Activated CD8-positive, alpha-beta T cell treated with anti-CD3 and anti-CD28 coated beads, Interleukin-2, amount 10 ng/mL, durations not matched to agents 7 days and 5 days (primary cell): ENCODE measurements at places on chromosomes 16 and 17.
A peak's percentile ranks its signal among the peaks of the same experiment; 100 is the strongest.

DNA sequence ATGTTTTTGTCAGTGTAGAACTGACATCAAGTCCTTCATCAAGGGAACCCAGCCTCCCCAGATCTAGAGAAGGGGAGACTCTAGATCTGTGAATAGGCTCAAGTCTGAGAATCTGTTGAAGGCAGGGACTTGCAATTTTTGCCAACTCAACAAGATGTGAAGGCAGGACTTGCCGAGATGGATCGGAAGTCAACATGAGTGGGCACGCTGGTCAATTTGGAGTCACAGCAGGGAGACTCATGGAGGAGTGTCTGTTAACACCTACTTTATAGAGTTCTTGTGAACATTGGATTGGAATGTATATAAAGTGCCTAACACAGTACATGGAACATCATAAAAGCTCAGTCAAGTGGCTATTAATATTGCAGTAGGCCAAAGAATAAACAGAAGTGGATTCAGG, 10.0 kb downstream of the ZNF689 start:
- no peak for DNase-seq

DNA sequence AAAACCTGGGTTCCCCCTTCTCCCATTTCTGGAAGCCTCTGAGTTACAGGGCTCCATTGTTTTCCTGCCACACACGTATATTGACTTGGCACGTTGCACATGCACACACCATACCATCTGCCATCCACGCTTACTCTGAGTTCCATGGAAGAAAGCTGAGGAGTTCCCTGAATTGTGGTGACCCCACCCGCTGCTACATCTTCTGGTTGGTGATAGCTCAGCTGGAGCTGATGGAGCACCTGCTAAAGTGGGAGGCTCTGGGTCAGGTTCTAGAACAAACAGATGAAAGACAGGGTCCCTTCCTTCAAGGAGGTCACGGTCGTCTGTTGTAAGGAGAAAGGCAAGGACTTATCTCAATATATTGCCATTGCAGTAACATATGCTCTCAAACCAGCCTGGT, 41.1 kb downstream of the TMEM11 start:
- DNase-seq = no peak

- no peak for DNase-seq
Observed at GRCh38 chr17:77217123-77217522, 76.4 kb downstream of the SEC14L1 start.

DNA sequence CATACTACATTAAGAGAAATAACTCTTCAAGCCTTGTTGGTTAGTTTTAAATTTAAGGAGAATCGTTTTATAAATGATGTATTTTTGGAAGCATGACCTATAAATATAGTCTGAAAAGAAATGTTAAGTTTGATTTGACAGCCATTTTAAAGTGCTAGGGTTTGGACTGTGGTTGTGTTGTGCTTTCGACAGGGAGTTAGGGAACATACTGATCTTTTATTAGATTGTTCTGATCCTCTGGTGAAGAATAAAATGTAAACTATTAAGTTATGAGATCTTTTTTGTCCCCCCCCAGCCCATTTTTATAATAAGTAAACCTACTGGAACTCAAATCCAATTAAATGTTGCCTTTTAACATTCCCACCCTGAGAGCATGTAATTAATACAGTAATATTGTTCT, 12.0 kb downstream of the TAF15 start:
- no peak for DNase-seq

DNA sequence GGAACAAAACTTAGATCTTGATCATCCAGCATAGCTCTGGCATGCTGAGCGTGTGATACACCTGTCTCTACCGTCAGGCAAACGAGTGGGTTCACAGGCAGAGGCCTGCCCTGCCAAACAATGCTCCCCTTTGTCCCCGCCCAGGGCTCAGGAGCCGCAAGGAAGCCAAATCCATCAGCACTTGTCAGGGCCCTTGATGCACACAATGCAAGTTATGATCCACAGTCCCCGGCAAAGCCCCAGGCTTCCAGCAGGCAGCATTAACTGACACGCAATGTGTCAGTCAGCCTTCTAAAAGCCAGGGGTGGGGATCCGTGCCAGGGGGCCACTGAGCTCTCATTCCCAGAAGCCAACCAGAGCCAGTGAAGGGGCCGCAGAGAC, 460.9 kb downstream of the SLC39A11 start:
- DNase-seq = no peak

DNA sequence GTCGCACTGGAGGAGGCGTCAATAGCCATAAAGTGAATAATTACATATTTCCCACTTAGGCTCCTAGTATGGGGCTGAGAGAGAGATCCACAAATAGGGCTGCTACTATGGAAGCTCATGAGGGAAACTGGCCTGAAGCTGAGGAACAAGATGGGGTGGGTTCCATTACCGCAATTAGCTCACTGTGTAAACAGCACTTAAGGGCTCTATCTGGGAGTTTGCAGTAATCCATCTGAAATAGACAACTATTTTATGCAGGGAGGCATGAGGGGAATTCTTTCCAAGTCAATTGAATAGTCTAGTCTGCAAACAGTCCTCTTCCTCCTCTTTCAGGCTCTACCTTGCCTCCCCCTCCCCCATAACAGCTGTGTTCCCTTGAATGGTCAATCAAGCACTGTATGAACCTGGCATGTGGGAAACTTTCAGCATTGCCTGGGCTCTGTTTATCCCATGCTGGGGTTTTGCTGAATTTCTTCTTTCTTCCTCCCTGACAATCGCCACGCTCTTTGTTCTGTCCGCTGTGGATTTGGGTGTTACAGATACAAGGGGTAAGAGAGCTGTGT, 56.1 kb upstream of the MAF start:
- no peak for DNase-seq

DNA sequence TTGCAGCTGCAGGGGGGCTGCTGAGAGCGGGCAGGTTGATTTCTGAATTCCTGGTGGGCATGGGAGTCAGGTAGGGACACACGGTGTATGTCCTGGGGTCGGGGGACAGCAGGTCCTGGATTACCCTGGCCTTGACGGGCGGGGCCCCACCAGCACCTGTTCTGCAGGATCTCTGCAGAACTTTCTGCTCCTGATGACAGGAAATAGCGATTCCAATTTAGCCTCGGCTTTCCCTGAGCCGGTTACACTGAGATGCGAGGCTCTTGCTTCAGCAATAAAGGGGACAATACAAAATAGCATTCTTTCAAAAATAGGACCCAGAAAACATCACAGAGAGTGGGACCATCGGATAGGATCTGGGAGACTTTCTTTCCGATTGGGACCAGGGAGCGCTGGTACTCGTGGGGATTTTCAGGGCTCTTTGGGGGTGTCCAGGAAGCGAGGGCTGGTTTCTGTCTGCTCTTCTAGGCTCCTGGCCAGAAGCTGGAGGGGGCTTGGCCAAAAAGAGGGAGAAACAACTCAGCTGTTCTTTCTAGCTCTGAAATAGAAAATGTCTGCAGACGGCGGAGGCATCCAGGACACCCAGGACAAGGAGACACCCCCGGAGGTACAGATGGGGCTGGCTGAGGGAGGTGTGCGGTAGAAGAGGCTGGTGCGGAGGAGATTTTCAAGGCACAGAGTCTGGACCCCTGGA, 642 bp downstream of the ZNF205 start:
- DNase-seq = no peak

DNA sequence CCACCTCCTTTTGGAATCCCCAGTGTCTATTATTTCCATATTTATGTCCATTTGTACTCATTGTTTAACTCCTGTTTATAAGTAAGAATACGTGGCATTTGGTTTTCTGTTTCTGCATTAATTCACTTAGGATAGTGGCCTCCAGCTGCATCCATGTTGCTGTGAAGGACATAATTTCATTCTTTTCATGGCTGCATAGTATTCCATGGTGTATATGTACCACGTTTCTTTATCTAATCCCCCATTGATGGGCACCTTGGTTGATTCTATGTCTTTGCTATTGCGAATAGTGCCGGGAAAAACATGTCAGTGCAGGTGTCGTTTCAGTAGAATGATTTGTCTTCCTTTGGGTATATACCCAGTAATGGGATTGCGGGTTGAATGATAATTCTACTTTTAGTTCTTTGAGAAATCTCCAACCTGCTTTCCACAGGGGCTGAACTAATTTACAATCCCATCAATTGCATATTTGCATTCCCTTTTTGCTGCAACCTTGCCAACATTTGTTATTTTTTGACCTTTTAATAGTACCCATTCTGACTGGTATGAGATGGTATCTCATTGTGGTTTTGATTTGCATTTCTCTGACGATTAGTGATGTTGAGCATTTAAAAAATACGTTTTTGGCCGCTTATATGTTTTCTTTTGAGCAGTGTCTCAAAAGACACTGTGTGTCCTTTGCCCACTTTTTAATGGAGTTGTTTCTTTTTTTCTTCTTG, 373.2 kb upstream of the TNRC6C start:
- no peak for DNase-seq

DNA sequence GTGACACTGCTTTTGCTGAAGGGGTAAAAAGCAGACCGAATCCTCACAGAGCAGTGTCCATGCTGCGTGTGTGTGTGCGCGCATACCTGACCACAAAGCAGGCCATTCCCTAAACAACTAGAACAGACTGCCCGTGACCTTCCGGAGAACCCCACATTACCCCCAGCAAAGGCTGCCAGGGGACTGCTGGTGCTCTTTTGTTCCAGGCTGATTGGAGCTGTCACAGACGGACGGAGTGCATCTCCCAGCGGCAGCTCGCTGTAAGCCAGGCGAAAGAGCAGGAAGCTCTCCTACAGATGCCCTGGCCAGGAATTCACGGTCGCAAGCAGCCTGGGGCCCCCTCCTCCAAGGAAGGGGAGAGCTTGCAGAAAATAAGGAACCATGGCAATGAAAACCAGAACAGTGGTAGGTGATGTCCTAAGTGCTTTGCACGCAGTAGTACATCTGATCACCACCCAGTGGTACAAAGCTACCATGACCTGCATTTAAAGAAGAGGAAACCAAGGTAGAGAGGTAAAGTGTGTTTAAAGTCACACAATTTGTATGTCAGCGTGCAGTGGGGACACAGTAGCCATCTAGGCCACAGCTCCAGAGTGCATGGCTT, 153.4 kb upstream of the DYNLRB2 start:
- no peak for DNase-seq

- no peak for DNase-seq
Observed at GRCh38 chr16:54320697-54321340, 34.2 kb upstream of the IRX3 start.

DNA sequence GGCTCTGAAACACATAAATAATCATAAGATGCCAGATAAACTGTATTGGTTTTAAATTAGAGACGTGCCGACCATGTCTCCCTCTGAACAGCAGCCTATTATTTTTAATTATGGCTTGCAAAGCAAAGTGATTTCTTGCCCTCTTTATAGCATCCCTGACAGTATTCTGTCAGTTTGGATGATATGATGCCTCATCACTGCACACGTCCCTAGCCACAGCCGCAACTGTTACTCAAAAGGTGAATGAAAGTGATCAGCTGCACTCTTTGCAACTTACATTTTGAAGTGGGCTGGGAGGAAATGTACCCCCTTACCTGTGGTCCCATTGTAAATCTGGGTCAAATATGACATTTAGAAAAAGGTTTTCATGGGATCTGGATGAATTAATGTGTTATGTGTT, 389.9 kb downstream of the MAF start:
- no peak for DNase-seq

- no peak for DNase-seq
Observed at GRCh38 chr16:79734721-79735120, 134.2 kb upstream of the MAF start.

- DNase-seq = peak; percentile 29
Observed at GRCh38 chr17:18314059-18314730, 599 bp downstream of the TOP3A start.

GRCh38 chr17:69358688-69359596, 32.0 kb upstream of the ABCA5 start:
- DNase-seq = peak; percentile 38

GRCh38 chr16:80208015-80208414, 332.8 kb upstream of the DYNLRB2 start:
- no peak for DNase-seq

GRCh38 chr16:12992066-12992465, 90.7 kb downstream of the SHISA9 start:
- DNase-seq = no peak

DNA sequence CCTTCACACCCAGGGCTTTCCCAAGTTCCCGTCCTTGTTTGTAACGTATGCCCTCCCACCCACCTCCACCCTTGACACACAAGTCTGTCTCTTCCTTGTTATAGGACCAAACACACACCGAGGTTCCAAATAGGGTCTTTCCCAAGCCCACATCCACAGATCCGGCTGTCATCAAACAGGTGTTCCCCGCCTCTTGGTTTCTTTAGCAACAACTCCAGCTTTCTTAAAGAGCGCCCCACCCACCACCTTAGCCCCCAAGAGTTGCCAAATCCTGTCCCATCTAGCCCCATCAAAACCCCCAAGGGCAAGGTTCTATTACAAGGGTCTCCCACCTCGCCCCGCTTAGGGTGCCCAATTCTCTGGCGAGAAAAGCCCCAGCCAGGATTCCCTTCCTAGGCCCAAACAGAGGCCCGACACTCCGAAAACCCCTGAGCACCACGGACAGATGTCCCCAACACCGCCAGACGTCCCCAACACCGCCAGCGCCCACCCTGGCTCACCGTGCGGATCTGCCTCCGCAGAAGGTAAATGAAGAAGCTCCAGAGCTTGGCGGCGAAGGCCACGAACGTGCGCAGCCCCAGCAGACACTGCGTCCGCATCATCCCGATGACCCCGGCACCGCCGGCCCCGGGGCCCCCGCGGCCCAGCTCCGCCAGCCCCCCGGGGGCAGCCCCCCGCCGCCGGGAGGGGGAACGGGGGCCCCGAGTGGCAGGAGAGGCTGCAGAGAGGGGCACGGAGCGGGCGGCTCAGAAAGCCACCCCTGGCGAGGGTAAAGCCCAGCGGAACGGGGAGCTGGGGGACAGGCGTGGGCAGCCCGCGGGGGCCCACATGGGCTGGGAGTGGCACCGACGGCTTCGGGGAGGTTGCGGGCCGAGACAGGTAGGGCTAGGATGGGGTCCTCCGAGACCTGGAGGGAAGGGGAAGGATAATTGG, 573 bp downstream of the CTDNEP1 start:
- peak; percentile 42 for DNase-seq

- DNase-seq = peak; percentile 75
Observed at GRCh38 chr16:11619327-11619851, 32.7 kb upstream of the LITAF start.

DNA sequence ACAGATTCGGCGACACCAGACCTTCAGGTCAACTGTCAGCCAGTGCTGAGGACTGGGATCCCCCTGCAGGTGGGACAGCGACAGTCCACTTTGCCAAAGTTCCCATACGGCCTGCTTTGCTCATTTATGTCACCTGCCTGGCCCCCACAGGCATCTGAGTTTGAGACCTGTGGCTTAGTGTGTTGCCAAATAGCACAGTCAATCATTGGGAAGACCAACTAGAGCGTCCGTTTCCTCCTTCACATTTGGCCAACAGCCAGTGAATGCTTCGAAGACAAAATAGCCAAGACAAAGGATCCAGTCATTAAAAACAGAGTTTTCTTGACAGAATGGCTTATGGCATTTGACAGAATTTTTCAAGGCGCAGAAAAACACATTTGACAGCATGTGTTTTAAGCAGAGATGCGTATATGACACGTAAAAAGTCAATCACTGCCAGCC, 113.8 kb downstream of the ABCC12 start:
- no peak for DNase-seq
